ENCODE measurements at places on chromosomes 2 and 18. TPM values are rescaled to one million over a fixed set of nuclear protein-coding genes. Genes with fewer than 3 reads are reported as not detected.
A peak's percentile ranks its signal among the peaks of the same experiment; 100 is the strongest.

DNA sequence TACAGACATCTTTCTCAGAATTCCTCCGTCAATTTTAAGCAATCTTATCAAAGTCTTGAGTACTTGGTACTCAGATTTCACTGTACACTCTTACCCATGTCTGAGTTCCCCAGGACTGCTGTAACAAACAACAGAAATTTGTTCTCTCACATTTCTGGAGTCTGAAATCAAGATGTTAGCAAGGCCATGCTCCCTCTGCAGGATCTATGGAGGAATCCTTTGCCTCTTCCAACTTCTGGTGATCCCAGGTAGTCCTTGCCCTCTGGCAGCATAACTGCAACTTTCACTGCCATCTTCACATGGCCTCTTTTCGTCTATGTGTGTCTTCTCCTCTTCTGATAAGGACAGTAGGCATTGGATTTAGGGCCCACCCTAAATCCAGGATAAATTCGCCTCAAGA lies 17.1 kb upstream of the CACNB4 start:
- peak; percentile 55 for DNase-seq

The MFSD2B gene
- not detected for total RNA-seq

GRCh38 chr2:96470636-96471035 lies 34.5 kb downstream of the NEURL3 start:
- peak; percentile 87 for DNase-seq

DNA sequence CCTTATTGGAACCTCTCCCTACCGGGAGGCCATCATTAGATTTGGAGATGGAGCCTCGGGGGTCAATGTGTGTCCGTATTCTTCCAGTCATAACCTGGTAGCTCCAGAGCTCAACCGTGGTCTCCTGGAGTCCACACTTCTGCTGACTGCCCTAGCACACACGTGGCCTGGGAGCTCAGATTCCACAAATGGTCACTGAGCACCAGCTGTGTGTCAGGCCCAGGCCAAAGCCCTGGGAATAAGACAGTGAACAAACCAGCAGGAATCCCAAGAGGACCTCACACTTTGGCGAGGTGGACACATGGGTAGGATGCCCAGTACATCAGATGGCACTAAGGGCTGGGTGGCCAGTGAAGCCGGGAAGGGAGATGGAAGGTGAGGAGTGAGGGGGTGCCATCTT lies 15.5 kb downstream of the GYPC start:
- DNase-seq = no peak

- no peak for DNase-seq
Measured at GRCh38 chr2:169849710-169850109, 22.5 kb downstream of the UBR3 start.

- no peak for DNase-seq
Measured at GRCh38 chr18:61248589-61248988, 84.6 kb upstream of the CDH20 start.

DNA sequence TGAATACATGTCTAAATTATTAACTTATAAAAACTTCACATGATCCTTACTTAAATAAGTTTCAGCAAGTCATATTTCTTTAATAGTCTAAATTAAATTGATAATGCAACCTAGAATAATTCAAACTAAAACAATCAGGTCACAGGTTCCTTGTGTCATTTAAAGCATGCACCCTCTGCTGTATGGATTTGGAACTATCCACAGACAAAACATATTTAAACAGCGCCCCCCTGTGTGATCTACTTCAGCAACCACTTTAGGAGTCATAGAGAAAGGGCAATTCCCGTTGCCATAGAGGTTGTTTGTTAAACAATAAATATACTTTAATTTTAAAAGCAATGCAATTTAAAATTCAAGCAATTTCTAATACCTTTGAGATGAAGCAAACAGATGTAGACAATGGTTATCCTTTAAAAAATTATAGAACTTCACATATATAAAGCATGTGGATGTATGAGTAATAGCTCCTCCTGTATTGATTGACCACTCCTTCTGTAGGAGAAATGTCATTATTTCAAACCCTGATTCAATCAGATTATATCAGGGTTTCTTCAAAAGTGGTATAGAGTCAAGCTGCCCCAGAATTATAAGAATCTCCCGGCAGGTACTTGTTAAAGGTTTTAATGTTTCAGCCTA lies 21.2 kb downstream of the GRB14 start:
- DNase-seq = peak; percentile 91
